ENCODE measurements at places on chromosomes 7 and 10. TPM values are rescaled to one million over a fixed set of nuclear protein-coding genes. Genes with fewer than 3 reads are reported as not detected.

Gene CCDC201
- total RNA-seq, result not detected

Gene FFAR4
- total RNA-seq, result 0.06 TPM

Gene FRMD4A
- total RNA-seq, result 87.2 TPM

Gene CYP2C19
- not detected for total RNA-seq

Gene DPCD
- 57.2 TPM for total RNA-seq

Gene CXCL12
- 103 TPM for total RNA-seq

Gene OGDHL
- total RNA-seq, result 23.2 TPM

Gene NME8
- 0.59 TPM for total RNA-seq

Gene MYOZ1
- total RNA-seq, result 1.6 TPM

Gene GBX1
- total RNA-seq, result 1.3 TPM

Gene FAM221A
- 12.1 TPM for total RNA-seq

Gene HYAL4
- total RNA-seq, result not detected

Gene PKD2L1
- 0.33 TPM for total RNA-seq

Gene CDK1
- total RNA-seq, result 49.0 TPM

Gene WDR86
- 34.4 TPM for total RNA-seq

Gene SPDYE16
- total RNA-seq, result not detected

Gene GATA3
- total RNA-seq, result 0.10 TPM

Gene TCF7L2
- total RNA-seq, result 14.5 TPM

Gene SMKR1
- 2.9 TPM for total RNA-seq

Gene IL2RA
- total RNA-seq, result 0.10 TPM

Gene LRIT1
- not detected for total RNA-seq

Gene AKR1C8
- 0.20 TPM for total RNA-seq

Gene TAS2R5
- 3.7 TPM for total RNA-seq

Gene GIMAP8
- 4.7 TPM for total RNA-seq

Gene SLC26A4
- total RNA-seq, result 0.99 TPM

Gene KCNH2
- total RNA-seq, result 14.4 TPM

Gene RASA4B
- 11.1 TPM for total RNA-seq

Gene ZNF107
- 12.2 TPM for total RNA-seq

Gene CYP2C9
- not detected for total RNA-seq

Gene IGF2BP3
- total RNA-seq, result 37.3 TPM

Gene MTURN
- total RNA-seq, result 285 TPM

Gene COX19
- total RNA-seq, result 11.7 TPM

Gene MRC1
- 23.1 TPM for total RNA-seq

Gene FAM25A
- not detected for total RNA-seq

Gene INA
- total RNA-seq, result 55.2 TPM

Gene PCDH15
- total RNA-seq, result 46.8 TPM

Gene CRHR2
- total RNA-seq, result 0.89 TPM

Gene FBXL13
- total RNA-seq, result 8.9 TPM

Gene GRM3
- 14.3 TPM for total RNA-seq

Gene ANKRD7
- total RNA-seq, result 3.2 TPM

Gene COL17A1
- 1.7 TPM for total RNA-seq

Gene VIPR2
- 11.3 TPM for total RNA-seq

Gene SPDYE6
- not detected for total RNA-seq

Gene LRRC18
- total RNA-seq, result 1.2 TPM

Gene TAS2R39
- total RNA-seq, result not detected

Gene CNTNAP2
- total RNA-seq, result 41.3 TPM

Gene GDF2
- not detected for total RNA-seq

Gene PARP12
- total RNA-seq, result 17.5 TPM

Data from spinal cord (tissue), 10 donors.